ENCODE measurements at places on chromosomes 6 and 20. TPM values are rescaled to one million over a fixed set of nuclear protein-coding genes. Genes with fewer than 3 reads are reported as not detected.

The DEFB119 gene
- not detected for total RNA-seq

The PHACTR1 gene
- total RNA-seq, result 0.34 TPM

The HSPA12B gene
- total RNA-seq, result 1.9 TPM

The IMPG1 gene
- total RNA-seq, result not detected

The TMEM151B gene
- total RNA-seq, result under 0.01 TPM

The TMEM181 gene
- total RNA-seq, result 28.9 TPM

The PRL gene
- not detected for total RNA-seq

The PAK5 gene
- total RNA-seq, result not detected
